ENCODE measurements at places on chromosomes 4 and X.

DNA sequence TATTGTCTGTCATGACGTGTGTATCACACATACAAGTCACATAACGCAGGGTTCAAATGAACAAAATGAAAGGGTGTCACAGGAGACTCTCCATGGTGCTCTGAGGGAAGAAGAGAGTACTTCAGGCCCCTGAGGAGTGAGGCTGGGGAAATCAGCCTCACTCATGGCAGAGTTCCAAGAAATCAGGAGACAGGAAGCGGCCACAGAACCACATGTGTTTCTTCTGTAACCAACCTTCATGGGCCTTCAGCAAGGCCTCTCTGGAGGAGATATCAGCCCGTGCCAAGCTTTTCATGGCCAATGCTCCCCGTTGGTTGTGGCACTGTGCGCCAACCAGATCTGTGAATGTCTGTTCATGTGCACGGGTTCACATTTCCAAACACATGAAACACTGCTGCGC lies 76.0 kb downstream of the NAT8L start:
- DNase-seq, result peak; percentile 87

DNA sequence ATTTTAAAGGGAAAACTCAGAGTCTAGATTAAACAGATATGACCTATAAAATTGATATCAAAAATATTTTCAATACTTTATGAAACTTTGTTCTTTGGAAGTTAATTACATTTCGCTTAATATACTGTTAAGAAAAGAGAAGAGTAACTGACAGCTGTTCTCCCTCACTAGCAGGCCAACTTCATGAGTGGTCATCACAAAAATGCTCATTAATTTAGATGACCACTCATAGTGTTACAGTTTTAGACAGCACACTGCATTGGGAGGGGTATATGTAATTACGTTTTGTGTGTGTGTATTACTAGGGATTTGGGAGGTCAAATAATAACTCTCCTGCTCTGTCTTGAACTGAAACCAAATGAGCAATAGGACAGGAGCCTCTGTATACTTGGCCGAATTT lies 80.2 kb upstream of the EDNRA start:
- no peak for DNase-seq

DNA sequence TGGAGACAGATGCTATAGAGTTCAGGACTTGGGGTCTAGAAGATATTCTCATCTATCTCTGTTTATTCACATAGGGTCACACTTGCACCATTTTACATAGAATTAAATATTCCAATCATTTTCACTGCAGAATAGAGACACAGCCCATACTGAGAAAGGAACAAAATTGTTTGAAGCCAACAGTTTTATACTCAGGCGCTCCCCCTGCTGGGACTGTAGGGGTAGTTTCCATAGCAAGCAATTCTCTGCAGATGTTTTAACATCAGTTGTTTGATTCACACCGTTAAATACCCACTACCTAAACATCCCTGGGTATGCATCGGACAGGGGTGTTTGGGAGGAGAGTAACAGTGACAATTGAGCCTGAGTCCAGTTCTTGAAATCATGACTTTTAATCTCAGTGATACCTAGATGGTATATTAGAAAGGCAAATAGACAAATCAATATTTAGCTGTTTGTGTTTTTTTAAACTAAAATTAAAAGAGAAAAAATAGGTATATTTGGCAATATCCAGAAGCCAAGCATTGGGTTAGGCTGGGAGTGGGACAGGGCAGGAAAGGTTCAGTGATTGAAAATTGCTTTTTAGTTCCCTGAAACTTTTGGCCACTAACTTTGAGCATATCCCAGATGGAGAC lies 33.8 kb downstream of the LONRF3 start:
- DNase-seq, result peak; percentile 55

DNA sequence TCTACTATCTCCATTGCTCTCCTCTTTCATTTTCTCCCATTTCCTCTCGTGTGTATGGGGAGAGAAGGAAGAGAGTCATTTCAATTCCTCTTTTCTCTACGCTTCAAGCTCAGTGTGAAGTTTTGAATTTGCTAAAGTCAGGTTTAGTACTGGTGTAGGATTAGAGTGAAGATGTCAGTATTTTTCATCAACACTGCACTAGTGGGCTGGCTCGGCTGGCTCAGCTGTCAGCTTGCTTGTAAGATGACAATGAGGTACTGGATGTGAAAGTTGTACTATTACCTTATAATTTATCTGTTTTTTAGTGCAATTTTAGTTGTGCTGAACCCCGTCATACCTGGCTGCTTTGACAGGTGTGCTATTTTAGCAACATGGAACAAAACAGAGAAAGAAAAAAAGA lies 2.1 kb upstream of the SH2D1A start:
- DNase-seq, result no peak

DNA sequence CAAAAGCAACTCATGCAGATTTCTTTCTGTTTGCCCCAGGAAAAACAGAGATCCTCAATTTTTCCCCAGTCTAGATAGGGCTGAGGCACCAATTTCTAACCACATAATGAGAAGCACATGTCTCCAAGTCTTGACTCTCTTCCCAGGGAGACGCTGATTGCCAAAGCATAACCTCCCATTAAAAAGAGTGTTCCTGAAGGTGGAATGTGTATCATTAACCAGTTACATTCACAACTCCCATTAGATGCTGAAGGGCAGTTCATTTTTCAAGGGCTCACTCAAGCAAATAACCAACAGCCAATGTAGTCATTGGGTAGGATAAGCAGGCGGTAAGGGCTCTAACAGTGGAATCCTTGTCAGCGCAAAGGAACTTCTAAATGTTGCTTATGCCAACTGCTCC lies 27.5 kb downstream of the TMEM47 start:
- DNase-seq, result no peak

DNA sequence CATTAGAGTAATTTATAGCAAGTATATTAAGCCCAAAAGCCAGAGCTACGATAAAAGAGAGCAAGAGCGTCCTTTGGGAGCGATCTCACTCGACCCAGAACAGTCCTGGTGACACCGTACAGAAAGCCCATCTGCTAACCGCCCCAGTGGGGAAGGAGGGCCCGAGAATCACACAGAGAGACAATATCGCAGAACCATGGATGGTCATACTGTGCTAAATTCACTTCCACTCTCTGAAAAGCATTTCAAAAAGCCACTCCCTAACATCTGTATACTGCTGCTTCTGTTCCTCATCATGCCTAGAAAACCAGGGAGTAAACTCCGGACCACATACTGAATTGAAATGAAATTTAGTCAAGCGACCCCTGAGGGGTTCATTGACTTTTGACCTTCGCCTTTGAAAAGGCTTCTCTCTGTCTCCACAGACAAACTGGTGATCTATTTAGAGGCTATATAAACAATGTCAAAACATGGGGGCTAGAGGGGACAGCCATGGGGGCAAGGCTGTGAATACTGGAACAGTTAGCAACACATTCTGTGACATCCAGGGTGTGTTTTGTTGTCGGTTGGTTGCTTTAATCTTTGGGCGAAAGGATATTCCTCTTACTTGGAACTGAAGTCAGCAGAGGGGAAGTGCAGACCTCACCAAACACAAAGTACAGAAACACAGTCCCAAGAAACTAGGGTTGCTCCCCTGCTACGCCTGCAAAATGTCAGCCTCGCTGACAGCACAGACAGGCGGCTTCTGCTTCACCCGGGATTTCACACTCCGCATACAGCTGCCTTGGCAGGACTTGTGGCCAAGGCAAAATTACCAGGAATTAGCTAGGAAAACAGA lies 129.0 kb upstream of the RASGEF1B start:
- DNase-seq, result peak; percentile 26

GRCh38 chr4:87055311-87055710 lies 120.5 kb downstream of the AFF1 start:
- peak; percentile 50 for DNase-seq

Measured in choroid plexus epithelial cell (primary cell).